Right lung (tissue), 10 donors: ENCODE measurements at places on chromosomes 4 and X. TPM values are rescaled to one million over a fixed set of nuclear protein-coding genes. Genes with fewer than 3 reads are reported as not detected.

GRCh38 chrX:12011075-12011474 lies 127.2 kb upstream of the FRMPD4 start:
- DNase-seq, result no peak

GRCh38 chr4:147901916-147902315 lies 170.0 kb downstream of the ARHGAP10 start:
- no peak for DNase-seq

DNA sequence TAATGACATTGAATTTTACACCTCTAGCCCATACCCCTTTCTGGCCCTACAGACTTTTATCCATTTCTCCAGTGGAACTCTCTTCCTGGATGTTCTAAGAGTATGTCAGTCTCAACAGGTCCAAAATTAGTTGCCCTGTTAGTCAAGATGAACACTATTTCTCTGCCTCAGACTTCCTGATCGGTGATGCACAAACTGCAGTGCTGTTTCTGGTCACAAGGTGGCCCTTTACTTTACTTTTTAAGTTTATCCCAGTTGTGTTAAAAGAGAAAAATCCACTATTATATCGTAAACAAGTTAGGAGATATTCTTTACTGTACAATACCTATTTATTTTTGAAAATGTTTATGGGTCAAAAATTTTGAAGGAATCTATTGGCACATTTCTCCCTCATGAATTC lies 13.1 kb downstream of the TCEAL7 start:
- DNase-seq, result no peak

Gene ZNF81
- polyA plus RNA-seq, result 7.1 TPM

- no peak for DNase-seq
Observed at GRCh38 chrX:580030-580429, 50.6 kb upstream of the SHOX start.

Gene MAGED4
- polyA plus RNA-seq, result 28.7 TPM

DNA sequence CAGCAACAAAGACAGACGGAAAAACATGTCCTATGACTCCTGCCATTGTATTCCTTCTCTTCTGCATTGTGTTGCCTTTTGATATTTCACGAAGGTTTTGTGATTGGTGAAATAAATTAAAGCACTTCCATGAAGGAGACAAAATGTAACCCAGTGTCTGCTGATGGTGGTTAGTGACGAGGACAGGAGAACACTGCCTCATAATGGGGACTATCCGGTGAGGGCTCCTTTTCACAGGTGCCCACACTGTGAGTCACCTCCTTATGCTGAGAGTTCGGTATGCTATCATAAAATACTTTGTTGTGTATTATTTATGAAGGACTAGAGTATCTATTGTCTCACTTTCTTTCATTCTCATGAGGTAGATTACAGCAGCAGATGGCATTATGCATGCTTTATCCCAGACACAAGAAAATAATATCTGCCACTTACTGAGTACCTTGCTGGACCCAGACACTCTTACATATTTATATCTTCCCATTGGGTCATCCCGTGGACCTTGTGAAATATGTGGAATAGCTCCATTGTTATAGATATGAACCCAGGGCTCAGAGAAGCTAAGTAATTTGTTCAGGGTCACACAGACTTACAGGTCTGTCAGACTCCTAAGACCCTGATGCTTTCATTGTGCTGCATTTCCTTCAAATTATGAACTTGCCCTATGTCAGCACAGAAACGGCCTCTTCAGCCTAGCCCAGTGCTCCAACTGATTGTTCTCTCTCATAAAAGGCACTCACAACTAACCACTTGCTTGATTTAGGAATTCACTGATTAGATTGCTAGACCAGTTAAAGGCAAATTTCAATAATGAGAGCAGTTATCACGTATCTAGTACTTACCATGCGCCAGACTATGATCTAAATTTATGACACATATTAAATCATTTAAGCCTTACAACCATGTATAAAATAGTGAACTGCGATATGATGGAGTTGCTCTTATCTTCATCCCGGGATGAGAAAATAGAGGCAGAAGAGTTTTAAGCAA lies 31.2 kb downstream of the PLS3 start:
- no peak for DNase-seq

Gene VCX
- polyA plus RNA-seq, result not detected

Gene DKK2
- 2.4 TPM for polyA plus RNA-seq

DNA sequence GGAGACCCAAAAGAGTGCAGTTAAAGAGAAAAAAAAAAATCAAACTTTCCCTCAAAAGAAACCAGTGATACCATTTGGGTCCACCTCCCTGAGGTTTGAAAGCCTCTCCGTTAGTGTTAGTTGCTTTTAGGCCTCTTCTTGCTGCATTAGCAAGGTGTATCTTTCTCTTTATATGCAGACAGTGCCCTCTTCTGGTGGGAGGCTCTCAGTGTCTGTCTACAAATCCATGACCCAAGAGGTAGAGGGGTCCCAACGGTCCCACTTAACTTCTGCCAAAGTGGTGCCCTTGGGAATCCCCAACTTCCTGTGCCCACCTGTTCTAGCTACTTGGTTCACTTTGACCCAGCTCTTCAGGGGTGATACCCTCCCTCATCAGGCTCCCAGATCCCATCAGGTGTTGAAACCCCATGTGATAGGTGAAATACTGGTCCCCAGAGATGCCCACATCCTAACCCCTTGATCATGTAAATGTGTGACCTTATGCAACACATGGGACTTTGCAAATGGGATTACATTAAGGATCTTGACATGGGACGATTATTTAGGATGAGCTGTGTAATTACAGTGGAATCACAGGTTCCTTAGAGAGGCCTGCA lies 63.7 kb upstream of the CD99 start:
- no peak for DNase-seq

- DNase-seq, result no peak
Observed at GRCh38 chr4:11182586-11183355, 245.9 kb downstream of the HS3ST1 start.

DNA sequence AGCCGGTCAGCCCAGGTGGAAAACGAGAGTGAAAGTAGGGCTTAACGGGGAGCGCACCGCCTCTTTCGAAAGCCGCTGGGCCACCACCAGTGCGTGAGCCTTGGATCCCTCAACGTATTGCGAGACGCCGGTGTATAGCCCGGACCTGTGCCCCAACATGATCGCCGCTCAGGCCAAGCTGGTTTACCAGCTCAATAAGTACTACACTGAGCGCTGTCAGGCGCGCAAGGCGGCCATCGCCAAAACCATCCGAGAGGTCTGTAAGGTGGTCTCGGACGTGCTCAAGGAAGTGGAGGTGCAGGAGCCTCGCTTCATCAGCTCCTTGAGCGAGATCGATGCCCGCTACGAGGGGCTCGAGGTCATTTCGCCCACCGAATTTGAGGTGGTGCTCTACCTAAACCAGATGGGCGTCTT lies 929 bp downstream of the MAB21L2 start:
- no peak for DNase-seq

GRCh38 chr4:139083607-139083955 lies 68.0 kb downstream of the NOCT start:
- DNase-seq, result peak; percentile 60

DNA sequence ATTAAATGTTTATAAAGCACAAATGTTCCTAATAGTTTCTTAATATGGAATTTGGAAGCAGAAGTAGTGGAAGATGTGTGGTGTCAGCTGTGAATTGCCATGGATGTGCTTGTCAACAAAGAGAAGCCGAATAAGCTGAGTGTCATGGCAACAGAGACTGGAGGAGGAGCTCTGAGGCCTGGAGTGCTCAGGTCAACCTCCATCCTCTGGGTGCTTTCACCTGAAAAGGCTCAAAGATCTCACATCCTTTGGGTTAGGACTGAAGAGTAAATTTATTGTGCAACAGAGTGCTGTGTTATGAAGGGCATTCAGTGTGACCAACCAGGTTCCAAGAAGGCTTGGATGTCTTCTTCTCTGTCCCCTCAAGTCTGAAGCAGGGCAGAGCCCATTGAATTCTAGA lies 18.7 kb downstream of the SGMS2 start:
- no peak for DNase-seq

Gene DSPP
- polyA plus RNA-seq, result not detected

DNA sequence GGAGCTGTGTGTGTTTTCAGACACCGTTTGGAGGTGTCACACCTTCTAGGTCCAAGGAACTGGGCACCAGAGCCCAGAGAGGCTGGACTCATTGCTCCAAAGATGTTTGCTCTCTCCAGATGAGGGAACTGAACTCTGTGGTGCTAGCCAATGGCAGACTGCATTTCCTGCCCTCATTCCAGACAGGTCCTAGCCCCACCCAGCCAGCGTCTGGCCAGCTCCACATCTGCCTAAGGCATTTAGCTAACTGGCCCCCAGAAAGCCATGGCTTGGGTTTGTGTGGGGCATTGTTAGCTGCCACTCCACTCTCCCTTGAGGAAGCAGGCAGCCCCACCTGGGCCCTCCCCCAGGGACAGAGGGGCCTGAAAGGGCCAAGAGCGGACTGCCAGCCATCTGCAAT lies 11.4 kb downstream of the FGD1 start:
- DNase-seq, result no peak
